ENCODE measurements at places on chromosomes 7 and 10.

GRCh38 chr7:36724996-36725395 lies 702 bp upstream of the AOAH start:
- no peak overlapping the region for H3K4me3 ChIP-seq
- H3K27ac ChIP-seq = no peak overlapping the region
- H3K4me1 ChIP-seq = no peaks in the 10 kb centered on the region
- H3K27me3 ChIP-seq = no peaks in the 10 kb centered on the region
- no peaks in the 10 kb centered on the region for H3K36me3 ChIP-seq

- no peaks in the 10 kb centered on the region for H3K36me3 ChIP-seq
- no peaks in the 10 kb centered on the region for H3K27me3 ChIP-seq
- H3K27ac ChIP-seq = no peak overlapping the region
- no peak for DNase-seq
Observed at GRCh38 chr7:73901231-73901822, 40.4 kb downstream of the TMEM270 start.

DNA sequence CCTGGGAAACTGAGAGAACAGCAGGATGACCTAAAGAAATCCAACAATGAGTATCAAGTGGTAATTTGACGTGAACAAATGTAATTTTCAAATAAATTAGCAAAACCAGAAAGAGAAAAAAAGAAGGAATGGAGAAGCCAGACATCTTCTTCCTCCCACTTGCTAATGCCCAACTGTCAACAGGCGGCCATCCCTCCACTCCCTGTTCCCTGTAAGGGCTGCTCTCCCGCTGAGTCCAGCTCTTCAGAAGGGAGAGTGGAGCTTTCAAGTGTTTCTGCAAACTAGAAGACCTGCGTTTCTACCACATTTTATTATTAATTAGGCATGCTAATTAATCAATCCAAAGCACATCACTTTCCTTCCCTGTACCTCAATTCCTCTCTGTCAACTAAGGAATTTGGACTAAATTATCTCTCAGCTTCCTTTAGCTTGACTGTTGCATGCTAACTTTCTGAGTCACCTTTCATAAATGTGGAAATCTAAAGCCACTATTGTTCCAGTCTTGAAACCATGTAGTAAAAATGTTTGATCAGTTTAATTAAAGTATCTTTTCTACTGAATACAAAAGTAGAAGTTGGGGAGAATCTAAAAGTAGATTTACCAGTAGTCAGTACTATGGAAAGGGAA lies 48.4 kb upstream of the CUL1 start:
- H3K4me1 ChIP-seq = no peaks in the 10 kb centered on the region
- DNase-seq = no peak
- no peak overlapping the region for H3K4me3 ChIP-seq

- no peaks in the 10 kb centered on the region for H3K27me3 ChIP-seq
- DNase-seq = no peak
- H3K4me1 ChIP-seq = no peaks in the 10 kb centered on the region
Observed at GRCh38 chr7:47807126-47807525, 141.1 kb downstream of the PKD1L1 start.

GRCh38 chr10:17453373-17454091 lies 863 bp downstream of the ST8SIA6 start:
- peaks cover 2% of the 10 kb centered on the region for H3K27me3 ChIP-seq
- H3K36me3 ChIP-seq = no peaks in the 10 kb centered on the region
- H3K4me1 ChIP-seq = peaks cover 5% of the 10 kb centered on the region
- DNase-seq = peak; percentile 64

- H3K36me3 ChIP-seq = peaks cover 9% of the 10 kb centered on the region
- DNase-seq = no peak
- H3K27me3 ChIP-seq = no peaks in the 10 kb centered on the region
- H3K4me3 ChIP-seq = no peak overlapping the region
- no peaks in the 10 kb centered on the region for H3K4me1 ChIP-seq
- no peak overlapping the region for H3K27ac ChIP-seq
Observed at GRCh38 chr10:127428385-127428980, 120.6 kb upstream of the NPS start.

All from breast epithelium (tissue), 4 donors.